K562 (cell line): ENCODE measurements at places on chromosomes 7 and 10. TPM values are rescaled to one million over a fixed set of nuclear protein-coding genes. Genes with fewer than 3 reads are reported as not detected.

DNA sequence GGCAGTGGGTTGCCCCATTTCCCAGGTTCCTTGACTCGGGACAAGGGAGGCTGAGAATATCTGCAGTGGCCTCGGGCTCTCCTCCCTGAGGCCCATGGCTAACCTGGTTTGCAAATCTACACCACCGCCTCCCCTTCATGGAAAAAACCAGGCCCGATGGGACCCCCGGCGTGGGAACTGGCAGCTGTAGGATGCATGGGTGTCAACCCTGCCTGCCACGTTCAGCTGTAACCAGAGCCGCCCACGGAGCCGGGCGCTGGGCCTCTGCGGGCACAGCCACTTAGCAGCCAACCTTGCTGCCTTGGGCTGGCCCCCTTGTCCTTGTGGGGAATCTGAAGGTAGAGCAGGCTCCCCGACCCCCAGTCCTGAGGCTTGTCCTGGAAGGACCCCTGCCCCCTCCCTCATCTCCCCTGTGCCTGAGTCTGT, 1.6 kb downstream of the PWWP2B start:
- H3K4me1 ChIP-seq = peaks cover 84% of the 10 kb centered on the region
- no peak for DNase-seq
- H3K4me3 ChIP-seq = no peak overlapping the region; the same call in 1 of the 2 replicates
- no peak overlapping the region for H3K27ac ChIP-seq
- H3K36me3 ChIP-seq = no peaks in the 10 kb centered on the region; the same call in 2 of the 3 replicates
- no peaks in the 10 kb centered on the region for H3K27me3 ChIP-seq

- peak overlapping the region; percentile 76 for H3K27ac ChIP-seq
- peaks cover 17% of the 10 kb centered on the region for H3K4me1 ChIP-seq
- peak; percentile 55 for DNase-seq
- H3K36me3 ChIP-seq = no peaks in the 10 kb centered on the region
Measured at GRCh38 chr7:130912862-130913638, 179.0 kb upstream of the KLF14 start.

Gene OR13A1
- 0.07 and 0.13 TPM in 2 replicates for total RNA-seq

DNA sequence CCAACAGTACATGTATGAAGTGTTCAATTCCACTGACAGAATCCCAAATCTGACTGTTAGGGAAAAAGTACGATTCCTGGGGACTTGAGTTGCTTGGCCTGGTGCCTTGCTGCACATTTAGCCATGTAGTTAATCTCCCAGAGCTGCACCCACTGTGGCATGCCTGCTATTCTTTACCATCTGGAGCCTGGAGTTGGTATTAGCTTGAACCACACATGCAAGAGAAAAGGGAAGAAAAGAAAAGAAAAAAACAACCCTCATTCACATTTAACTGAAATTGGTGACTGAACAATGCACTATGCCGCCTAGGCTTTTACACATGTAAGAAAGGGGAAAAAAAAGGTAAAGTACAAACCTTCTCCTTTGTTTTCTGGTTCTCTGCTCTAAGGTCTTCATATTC, 26.1 kb downstream of the SHTN1 start:
- no peak for DNase-seq
- H3K27ac ChIP-seq = no peak overlapping the region
- H3K4me3 ChIP-seq = no peak overlapping the region
- H3K4me1 ChIP-seq = no peaks in the 10 kb centered on the region
- no peaks in the 10 kb centered on the region for H3K27me3 ChIP-seq

- peaks cover 52% of the 10 kb centered on the region for H3K27me3 ChIP-seq
- H3K4me1 ChIP-seq = no peaks in the 10 kb centered on the region
- DNase-seq = no peak
- no peak overlapping the region for H3K4me3 ChIP-seq
- no peaks in the 10 kb centered on the region for H3K36me3 ChIP-seq
Measured at GRCh38 chr7:1235501-1236131, 2.9 kb downstream of the UNCX start.

Gene GHRHR
- total RNA-seq = not detected in 2 replicates

DNA sequence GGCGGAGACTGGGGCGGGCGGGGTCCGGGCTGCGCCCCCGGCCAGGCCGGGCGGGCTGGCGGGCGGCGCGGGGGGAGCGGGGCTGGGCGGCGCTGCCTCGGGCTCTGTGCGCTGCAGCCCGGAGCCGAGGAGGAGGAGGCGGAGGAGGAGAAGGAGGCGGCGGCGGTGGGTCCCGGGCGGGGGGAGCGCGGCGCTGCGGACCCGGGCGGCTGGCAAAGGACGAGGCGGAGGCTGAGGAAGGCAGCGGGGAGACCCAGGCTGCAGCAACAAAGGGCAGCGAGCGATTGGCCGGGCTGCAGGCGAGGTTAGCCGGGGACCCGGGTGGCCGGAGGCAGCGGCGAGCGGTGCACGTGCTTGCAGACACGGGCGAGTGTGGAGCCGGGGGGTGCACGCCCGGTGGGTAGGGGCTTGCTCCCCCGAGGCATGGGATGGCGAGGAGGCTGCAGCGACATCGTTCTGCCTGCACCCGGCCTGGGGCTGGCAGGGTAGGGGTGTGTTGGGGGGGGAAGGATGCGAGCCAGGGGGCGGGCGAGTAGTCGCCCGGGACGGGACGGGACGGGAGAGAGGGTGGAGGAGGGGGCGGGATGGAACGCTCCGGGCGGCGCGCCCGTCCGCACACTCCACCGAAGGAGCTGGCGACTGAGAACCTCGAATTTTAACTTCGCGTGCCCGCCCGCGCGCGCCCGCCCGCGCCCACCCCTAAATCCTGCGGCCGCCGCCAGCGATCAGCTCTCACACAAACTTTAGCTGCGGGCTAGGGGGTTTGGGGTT, 844 bp upstream of the KAT6B start:
- peaks cover 33% of the 10 kb centered on the region for H3K4me1 ChIP-seq
- no peaks in the 10 kb centered on the region for H3K36me3 ChIP-seq
- no peaks in the 10 kb centered on the region for H3K27me3 ChIP-seq
- DNase-seq = no peak

Gene STAG3
- 1.7 and 2.5 TPM in 2 replicates for total RNA-seq

GRCh38 chr7:4715410-4715776, 33.3 kb downstream of the FOXK1 start:
- peaks cover 39% of the 10 kb centered on the region; the same call in 2 of the 3 replicates for H3K36me3 ChIP-seq
- H3K4me1 ChIP-seq = peaks cover 35% of the 10 kb centered on the region
- no peak for DNase-seq
- no peak overlapping the region for H3K27ac ChIP-seq
- H3K27me3 ChIP-seq = no peaks in the 10 kb centered on the region

DNA sequence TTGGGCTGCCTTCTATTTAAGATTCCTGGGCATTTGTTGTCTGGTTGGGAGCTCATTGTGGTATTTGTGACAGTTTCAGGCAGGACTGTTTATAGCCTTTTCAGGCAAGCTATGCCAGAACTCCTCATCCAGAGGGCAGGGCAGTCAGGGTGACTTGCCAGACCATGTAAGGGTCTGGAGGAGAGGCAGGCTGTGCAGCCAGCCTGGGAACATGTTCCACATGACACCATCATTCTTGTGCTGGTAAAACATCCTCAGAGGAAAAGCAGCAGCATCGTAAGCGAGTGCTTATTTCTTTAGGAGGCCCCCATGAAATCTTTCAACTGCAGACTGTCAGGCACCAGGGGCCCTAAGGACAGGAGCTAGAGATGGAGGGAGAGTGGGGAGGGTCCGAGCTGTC, 44.0 kb upstream of the SORBS1 start:
- no peaks in the 10 kb centered on the region for H3K27me3 ChIP-seq
- no peak overlapping the region for H3K4me3 ChIP-seq
- H3K4me1 ChIP-seq = no peaks in the 10 kb centered on the region
- no peak for DNase-seq
- no peak overlapping the region for H3K27ac ChIP-seq

Gene SPDYE6
- total RNA-seq = not detected in 2 replicates

Gene SNX10
- 11.8 and 12.1 TPM in 2 replicates for total RNA-seq

DNA sequence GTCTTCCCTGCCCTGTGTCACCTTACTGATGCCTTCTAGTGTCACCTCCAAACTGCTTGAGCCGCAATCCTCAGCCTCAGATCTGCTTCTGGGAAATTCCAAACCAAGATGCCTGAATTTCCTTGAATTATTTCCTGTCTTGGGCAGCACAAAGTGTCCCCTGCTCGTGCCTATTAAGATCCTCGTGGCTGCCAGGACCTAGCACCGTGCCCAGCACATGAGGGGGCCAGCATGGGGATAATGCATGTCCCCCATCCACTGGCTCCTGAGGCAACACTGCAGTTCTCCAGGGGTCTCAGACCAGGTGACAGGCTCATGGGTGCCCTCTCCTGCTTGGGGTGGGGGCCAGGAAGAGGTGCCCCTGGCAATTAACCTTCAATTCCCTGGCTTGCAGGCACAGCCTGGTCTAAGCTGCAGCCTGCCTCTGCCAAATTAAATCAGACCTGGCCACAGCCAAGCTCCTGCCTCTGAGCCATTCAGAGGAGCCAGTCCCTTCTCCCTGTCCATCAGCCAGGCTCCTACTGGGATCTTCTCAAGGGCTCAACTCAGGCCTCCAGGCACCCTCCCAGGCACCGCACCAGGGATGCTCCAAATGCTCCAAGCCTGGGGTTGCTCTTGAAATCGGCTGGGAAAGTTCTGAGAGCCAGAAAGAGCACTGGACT, 146.6 kb downstream of the SH3PXD2A start:
- H3K4me1 ChIP-seq = no peaks in the 10 kb centered on the region
- peaks cover 15% of the 10 kb centered on the region; the same call in 1 of the 2 replicates for H3K27me3 ChIP-seq
- no peak overlapping the region for H3K27ac ChIP-seq
- H3K4me3 ChIP-seq = no peak overlapping the region

- no peak overlapping the region for H3K27ac ChIP-seq
- no peaks in the 10 kb centered on the region for H3K36me3 ChIP-seq
- no peaks in the 10 kb centered on the region for H3K4me1 ChIP-seq
- H3K27me3 ChIP-seq = peaks cover 10% of the 10 kb centered on the region; the same call in 2 of the 3 replicates
- DNase-seq = no peak
- no peak overlapping the region for H3K4me3 ChIP-seq
Measured at GRCh38 chr10:100812978-100813377, 67.6 kb downstream of the PAX2 start.

GRCh38 chr10:28810057-28810870, 132.9 kb downstream of the BAMBI start:
- no peak overlapping the region for H3K4me3 ChIP-seq
- DNase-seq = peak; percentile 72
- peaks cover 74% of the 10 kb centered on the region for H3K4me1 ChIP-seq
- peak overlapping the region; percentile 94 for H3K27ac ChIP-seq

DNA sequence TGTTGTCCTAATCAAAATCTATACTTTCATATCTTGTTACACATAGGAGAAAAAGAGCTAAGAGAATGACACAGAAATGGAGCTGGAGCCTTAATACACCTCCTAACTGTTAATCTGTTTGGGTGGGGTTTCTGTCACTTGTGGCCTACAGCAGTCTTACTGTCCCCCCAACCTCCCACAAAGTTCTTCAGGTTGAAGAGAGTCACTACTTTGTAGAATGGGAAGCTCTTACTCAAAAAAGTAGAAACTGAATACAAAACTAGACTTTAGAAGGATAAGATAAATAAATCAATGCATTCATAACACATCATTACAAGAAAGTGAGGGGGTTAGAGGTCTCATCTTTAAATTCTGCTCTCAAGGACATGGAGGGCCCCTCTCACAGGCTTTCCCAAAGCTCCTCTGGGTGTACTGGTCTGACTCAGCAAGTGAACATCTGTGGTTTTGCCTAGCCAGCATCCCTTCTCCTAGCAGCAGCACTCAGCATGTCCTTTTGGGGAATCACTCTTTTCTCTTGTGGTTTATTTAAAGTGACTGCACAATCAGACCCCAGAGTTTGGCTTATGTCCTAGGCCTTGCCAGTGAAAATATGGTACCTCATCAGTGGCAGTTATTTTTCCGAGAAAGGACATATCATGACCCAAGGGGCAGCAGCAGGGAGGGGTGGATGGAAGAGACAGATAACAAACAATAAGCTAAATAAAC, 2.0 kb upstream of the BLVRA start:
- H3K4me3 ChIP-seq = no peak overlapping the region
- H3K4me1 ChIP-seq = peaks cover 39% of the 10 kb centered on the region
- peak overlapping the region; percentile 62 for H3K27ac ChIP-seq
- no peaks in the 10 kb centered on the region for H3K36me3 ChIP-seq
- no peaks in the 10 kb centered on the region for H3K27me3 ChIP-seq

Gene SPDYE8
- total RNA-seq = not detected in 2 replicates

Gene NPC1L1
- 0.02 and 0.07 TPM in 2 replicates for total RNA-seq

GRCh38 chr7:19110026-19110730, 7.3 kb downstream of the TWIST1 start:
- H3K4me3 ChIP-seq = no peak overlapping the region
- H3K27ac ChIP-seq = no peak overlapping the region
- H3K4me1 ChIP-seq = no peaks in the 10 kb centered on the region
- DNase-seq = no peak

GRCh38 chr7:116708248-116708647, 36.3 kb downstream of the MET start:
- no peaks in the 10 kb centered on the region for H3K36me3 ChIP-seq
- H3K4me3 ChIP-seq = no peak overlapping the region
- DNase-seq = no peak
- H3K27me3 ChIP-seq = peaks cover 5% of the 10 kb centered on the region; the same call in 1 of the 2 replicates
- no peak overlapping the region for H3K27ac ChIP-seq
- no peaks in the 10 kb centered on the region for H3K4me1 ChIP-seq

DNA sequence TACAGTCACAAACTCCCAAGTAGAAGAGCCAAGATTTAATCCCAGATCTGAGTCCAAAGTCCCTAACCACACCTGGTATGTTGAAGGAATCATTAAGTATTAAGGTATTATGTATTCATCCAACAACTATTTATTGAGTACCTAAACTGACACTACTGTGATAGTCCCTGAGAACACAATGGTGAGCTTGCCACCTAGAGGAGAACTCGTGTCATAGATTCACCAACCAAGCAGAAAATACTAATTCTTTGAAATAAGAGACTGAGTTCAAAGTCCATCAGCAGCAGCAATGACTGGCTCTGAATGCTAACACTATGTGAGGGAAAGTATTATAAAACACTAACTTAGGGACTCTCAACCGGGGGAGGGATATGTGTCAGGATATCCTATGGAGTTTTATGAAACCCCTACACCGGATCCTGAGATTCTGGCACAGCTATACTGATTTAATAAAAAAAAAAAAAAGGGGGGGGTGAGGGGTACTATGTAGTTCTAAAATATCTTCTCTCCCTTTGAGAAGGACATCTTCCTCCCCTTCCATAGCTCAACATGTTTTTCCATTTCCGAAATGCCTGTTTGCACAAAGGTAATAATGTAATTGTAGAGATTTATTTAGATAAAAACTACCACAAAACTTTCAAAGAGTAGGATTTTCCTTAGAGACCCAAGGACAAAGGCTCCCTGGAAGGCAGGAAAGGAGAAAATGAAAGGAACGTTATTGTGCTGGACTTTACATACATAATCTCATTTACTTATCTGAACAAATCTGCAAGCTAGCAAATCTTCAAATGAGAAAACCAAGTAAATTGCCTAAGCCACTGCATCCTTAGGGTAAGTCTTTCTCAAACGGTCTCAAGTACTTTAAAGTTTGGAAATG, 1.6 kb downstream of the NCOA4 start:
- H3K4me1 ChIP-seq = peaks cover 70% of the 10 kb centered on the region
- peaks cover 37% of the 10 kb centered on the region for H3K36me3 ChIP-seq
- peak overlapping the region; percentile 92; the same call in 2 of the 3 replicates for H3K27ac ChIP-seq
- no peak for DNase-seq
- no peaks in the 10 kb centered on the region for H3K27me3 ChIP-seq
